ENCODE measurements at places on chromosomes 2 and 18.

DNA sequence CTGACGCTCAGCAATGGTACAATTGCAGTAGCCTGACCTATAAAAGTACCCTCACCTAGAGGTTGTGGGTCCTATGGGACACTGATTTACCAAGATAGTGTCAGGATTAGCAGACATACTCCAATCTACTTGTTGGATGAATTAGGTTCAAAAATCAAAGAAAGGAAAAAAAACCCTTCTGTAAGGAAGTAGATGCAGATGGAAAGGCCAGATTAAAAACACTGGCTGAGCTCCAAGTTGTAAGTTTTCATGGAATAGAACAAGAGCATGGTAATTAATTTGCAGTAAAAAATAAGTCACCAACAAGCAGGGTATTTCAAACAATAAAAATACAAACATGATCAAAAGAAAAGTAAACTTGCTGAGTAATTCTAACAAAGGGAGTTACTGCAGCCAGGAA lies 26.4 kb downstream of the IDH1 start:
- no peak for DNase-seq

DNA sequence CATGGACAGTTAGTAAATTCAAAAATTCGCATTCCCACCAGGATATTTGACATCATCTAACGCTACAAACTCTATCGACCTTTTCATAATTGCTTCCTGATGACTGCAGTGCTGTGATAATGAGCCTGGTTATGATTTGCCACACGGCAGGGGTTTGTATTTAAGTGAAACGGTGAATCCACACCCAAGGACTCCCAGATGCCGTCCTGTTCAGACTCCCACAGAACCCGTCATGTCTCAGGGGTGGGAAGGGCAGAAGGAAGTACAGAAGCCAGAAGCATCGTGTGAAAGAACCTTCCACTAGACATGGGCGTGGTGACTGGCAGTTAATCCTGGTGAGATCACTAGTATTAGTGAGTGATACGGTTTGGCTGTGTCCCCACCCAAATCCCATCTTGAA lies 91.2 kb upstream of the TMEM18 start:
- DNase-seq: no peak

DNA sequence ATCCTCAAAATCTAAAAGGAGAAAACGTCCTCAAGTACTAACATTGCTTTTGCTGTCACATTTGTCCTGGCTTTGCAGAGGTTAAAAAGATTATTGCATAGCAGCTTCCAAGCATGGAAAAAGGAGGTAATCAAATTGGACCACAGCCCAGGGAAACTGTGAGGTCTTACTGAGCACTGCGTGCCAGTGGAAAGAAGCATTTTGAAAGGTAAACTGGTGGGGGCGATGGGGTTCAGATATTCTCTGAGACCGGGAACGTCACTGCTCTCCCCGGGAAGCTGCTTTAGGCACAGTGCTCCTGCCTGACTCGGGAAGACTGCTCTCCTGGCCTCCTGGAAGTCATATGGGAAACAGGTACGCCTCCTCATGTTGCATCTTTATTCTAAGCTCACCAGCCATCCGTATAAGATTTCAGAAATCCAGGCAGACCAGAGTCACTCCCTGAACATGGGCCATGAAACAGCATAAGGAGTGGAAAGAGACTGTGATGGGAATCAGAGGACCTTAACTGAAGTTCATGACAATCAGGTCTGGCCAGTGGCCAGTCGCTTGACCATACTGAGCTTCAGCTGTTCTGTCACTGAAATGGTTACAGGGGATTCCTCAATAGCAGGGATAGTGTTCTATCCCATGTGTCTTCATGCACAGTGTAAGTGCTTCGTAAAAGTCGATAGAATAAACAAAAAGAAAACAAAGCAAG lies 284.1 kb downstream of the TRIB2 start:
- DNase-seq: no peak

GRCh38 chr18:46360866-46361265 lies 256.7 kb downstream of the HAUS1 start:
- no peak for DNase-seq

- DNase-seq: no peak
Measured at GRCh38 chr2:213315168-213315876, 31.1 kb downstream of the SPAG16 start.

DNA sequence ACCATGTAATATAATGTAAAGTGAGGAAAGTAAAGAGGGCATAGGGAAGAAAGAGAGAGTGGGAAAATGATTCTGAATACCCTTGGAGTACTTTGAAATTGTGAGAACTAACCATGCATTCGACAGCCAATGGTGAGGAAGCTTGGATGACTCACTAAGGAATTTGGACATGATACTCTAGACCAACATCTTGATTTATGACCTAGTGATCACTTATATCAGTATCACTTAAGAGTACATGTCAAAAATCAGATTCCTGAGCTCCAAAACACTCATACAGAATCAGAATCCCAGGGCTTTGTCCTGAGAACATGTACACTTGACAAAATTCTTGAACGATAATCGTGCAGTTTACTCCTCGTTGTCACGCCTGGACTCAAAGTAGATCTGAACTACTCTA lies 1899.8 kb upstream of the PIK3C3 start:
- no peak for DNase-seq

DNA sequence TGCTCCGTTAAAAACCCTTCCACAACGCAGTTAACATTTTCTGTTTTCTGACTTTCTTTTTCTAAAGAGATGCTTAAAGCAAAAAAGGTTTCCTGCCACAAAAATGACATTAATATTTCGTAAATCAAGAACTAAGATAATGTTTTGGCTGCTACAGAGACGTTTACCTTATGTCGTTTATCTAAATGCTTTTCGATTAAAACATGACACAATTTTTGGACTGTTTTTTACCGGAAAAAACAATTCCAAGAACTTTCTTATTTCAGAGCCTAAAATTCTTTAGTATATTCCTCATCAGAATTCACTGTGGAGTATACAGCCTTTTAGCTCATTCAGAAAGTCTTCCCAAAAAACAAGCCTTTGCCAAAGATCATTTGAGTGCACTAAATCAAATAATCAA lies 278.0 kb upstream of the TCF4 start:
- DNase-seq: no peak

DNA sequence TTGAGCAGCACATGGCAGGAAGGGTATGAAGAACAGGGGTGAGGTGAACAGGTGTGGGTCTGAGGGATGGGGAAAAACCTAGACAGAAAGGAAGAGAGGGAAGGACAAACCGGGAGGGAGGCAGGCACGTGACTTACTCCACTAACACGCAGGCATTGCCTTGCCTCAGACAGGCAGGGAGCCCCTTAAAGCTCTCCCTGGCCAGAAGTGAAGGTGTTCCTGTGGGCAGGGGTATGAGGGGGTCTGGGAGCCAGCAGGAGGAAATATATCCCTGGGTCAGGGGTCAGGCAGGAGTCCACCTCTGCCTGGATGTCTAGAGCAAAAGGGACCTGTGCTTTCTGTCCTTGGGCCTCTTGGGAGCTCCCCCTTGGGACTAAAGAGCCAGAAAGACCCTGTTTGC lies 135.3 kb upstream of the EPAS1 start:
- no peak for DNase-seq

DNA sequence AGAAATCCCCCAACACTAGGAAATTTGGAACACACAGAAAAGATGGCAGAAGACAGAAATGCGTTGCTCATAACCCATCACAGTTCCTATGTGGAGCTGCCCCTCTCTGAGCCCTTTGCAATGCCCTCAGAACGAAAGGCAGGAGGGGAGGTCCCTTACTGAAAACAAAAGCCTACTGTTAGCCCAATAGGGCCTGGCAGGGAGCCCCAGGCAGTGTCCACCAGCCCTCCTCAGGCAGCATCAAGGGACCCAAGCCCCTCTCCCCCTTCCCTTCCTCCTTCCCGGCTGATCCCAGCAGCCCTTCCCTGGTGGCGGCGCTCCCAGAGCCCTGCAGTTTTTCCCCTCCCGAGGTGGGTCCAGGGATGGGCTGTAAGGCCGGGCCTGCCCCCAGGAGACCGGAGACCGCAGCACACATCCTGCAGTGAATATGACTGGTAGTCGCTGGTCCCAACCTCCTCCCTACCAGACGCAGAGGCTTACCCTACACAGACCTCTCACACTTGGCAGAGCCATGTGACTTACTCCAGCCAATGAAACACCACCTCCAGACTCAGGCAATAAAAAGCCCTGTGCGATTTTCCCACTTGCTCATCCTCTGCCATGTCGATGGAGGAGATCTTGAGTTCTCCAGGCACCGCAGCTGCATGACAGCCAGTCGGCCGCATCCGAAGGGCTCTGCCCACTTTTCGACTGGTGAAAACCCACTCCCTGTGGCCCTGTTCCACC lies 19.4 kb upstream of the DUSP2 start:
- DNase-seq: no peak
